Neural progenitor cell (in vitro differentiated cells): ENCODE measurements at places on chromosomes 1 and 21. TPM values are rescaled to one million over a fixed set of nuclear protein-coding genes. Genes with fewer than 3 reads are reported as not detected.

DNA sequence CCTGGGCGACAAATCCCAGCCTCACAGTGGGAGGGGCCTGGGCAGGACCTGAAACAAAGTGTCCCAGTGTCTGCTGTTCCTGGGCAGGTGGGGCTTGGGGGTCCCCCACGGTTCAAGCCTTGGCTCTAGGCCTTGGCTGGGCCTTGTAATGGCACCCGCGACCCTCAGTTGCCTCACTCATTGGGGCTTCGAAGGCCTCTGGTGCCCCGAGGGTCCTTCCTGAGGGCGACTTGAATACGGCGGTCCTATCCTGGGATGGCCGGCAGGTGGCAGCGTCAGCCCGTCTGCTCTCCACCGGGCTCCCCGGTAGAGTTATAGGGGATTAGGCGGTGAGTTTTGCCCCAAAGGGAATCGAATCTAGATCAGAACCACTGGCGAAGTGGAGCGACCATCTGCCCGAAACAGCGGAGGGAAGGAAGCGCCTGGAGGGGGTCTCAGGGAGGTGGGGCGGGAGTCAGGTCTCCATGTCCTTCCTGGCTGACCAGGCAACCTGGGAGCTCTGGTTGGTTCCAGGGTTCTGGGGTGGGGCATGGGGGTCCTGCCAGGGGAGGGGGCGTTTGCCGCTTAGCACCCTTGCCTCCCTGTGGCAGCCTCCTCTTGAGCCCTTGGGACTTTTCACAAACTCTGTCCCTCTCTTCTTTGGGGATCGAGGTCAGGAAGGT, 2.1 kb upstream of the PEX10 start:
- peak; percentile 89 for DNase-seq

- peak; percentile 52 for DNase-seq
Observed at GRCh38 chr1:27392778-27393635, 585 bp downstream of the GPR3 start.

RHCE gene
- total RNA-seq = 0.22 and 0.43 TPM in 2 replicates

- DNase-seq = no peak
Observed at GRCh38 chr1:67732750-67733151, 47.8 kb downstream of the GADD45A start.

- no peak for DNase-seq
Observed at GRCh38 chr1:165342168-165342567, 14.3 kb downstream of the LMX1A start.

- peak; percentile 30 for DNase-seq
Observed at GRCh38 chr1:207612762-207613161, 32.2 kb upstream of the CR1L start.

DNA sequence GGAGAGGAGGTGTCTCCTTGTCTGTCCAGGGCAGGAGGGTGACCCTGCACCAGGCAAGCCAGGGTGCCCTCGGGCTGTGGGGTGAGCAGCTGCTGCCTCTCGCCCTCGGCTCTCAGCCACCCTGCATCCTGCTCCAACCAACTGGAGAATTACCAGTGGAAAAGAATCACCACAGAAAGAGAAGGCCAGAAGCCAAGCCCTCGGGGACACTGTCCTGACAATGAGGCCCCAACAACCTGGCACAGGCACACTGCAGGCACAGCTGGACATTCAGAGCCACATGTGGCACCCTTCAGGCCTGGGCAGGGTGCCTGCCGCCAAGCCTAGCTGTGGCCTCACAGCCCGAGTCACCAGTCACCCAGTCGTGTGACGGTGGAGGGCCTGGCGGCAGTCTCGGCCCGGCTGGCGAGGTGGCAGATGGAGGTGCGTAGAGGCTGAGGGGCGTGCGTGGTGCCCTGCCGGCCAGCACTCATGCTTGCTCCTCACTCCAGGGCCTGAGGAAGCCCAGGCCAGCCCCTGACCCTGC, 12.0 kb downstream of the MEGF6 start:
- DNase-seq = no peak

DNA sequence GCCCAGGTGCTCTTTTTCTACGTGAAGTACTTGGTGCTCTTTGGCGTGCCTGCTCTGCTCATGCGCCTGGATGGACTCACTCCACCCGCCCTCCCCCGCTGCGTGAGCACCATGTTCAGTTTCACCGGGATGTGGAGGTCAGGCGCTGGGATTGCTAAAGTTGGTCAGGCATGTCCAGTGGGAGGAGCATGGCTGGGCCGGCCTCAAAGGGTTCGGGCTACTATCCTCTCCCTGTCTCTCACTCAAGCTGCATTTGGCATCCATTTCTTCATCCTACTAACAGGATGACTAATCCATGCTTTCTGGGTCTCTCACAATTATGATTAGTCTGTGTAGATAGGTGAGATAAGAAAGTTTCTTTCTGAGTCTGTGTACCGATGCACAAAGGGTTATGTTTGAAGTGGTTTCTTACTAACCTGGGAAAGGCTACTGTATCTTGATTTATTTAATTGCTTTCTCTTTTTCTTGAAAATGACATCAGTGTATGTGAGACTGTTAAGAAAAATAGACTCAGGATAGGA, 135.9 kb downstream of the HHAT start:
- DNase-seq = no peak

DNA sequence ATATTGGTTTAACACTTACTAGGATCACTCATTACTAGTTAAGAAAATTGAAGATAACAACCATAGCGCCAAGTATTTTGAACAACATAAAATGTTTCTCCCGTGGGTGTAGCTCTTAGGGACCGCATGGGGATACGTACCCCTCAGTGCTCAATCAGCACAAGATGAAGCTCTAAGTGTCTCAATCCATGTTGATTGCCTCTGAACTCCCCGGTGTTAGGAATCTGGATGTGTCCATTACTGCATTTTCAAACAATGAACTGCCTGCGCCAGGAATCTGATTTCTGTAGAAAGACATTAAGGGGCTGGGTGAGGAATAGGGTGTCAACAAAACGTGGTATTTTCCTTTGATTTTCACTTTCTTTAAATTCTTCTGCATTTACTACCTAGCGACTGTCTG, 100.2 kb downstream of the LMO4 start:
- peak; percentile 48 for DNase-seq

GRCh38 chr1:190399233-190399632, 78.4 kb downstream of the BRINP3 start:
- no peak for DNase-seq

GRCh38 chr1:153776352-153776751, 1.1 kb downstream of the SLC27A3 start:
- DNase-seq = no peak

DNA sequence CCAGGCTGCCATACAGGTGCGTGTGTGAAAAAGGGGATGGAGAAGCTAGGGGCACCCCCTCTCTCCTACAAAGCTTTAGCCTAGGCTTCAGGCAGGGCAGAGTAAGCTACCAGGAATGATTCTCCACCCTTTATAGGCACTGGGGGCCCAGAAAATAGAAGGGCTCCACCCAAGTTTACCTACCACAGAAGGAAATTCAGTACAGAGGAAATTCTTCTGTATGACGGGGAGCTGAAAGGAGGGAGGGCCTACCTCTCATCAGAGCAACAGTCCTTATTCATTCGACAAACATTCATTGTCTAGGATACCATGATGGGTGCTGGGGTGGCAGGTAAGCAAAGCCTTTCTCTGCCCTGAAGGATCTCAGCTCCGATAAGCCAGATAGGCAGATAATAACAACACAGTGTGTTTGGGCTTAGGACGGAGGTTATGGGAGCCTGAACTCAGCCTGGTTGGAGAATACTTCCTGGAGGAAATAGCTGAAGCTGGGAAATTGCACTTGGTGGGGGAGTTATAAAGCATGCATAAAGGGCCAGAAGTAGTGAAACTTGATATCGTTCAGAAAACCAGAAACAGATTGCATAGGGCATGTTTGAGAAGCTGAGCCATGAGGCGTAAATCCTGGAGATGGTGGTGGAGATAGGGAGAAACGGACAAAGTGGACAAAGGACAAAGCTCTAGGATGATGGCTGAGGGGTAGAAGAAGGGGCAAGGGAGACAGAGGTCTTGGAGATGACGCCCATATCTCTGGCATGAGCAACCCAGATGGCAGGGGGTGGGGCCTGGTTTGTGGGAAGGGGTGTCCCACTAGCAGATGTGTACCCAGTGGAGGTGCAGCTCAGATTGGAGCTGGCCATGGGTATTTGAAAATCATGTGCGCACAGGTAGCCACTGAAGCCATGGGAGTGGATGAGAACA, 5.3 kb upstream of the P3R3URF start:
- no peak for DNase-seq

DNA sequence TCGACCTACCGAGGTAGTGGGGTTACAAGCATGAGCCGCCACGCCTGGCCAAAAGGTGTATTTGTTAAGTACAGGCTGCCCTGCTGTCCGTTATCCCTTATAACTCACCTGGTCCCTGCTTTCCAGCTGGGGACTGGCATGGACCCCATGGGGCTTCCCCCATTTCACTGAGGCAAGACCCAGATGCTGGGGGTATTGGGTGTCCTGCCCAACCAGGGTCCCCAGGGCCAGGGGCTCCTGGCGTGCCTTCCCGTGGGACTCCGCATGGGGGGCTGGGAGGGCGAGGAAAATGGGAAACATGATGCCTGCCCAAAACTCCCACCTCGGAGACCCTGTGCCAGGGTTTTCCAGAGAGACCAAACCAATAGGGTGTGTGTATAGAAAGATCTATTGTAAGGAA, 64.4 kb downstream of the FAAP20 start:
- no peak for DNase-seq

- DNase-seq = no peak
Observed at GRCh38 chr1:3790500-3790923, 5.8 kb downstream of the LRRC47 start.

DNA sequence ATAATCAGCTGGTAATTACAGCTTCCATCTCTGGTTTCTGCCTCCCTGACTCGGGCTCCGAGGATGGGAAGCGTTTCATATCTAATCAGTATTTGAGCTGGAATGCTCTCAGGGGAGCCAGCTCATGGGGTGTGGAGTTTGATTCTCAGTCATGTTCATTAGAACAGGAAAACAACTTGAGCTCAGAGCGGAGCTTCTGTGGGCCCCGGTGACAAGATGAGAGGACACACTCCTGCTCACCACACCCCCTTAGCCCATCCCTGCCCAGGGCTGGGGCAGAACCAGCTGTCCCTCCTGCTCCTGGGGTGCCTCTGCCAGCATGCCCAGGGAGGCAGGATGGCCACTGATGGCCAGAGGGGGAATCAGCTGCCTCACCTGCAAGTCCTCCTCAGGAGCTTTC, 726.0 kb downstream of the PTPRU start:
- no peak for DNase-seq

DNA sequence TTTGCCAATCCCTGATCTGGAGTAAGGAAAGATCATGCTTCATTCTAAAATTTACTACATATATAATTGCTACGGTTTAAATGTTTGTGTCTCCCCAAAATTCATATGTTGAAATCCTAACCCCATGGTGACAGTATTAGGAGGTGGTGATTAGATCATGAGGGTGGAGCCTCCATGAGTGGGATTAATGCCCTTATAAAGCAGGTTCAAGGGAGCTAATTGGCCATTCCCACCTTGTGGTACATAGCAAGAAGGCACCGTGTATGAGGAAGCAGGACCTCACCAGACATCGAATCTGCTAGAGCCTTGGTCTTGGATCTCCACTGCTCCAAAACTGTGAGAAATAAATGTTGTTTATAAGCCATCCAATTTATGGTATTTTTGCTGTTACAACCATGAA, 55.5 kb downstream of the GADD45A start:
- no peak for DNase-seq

DNA sequence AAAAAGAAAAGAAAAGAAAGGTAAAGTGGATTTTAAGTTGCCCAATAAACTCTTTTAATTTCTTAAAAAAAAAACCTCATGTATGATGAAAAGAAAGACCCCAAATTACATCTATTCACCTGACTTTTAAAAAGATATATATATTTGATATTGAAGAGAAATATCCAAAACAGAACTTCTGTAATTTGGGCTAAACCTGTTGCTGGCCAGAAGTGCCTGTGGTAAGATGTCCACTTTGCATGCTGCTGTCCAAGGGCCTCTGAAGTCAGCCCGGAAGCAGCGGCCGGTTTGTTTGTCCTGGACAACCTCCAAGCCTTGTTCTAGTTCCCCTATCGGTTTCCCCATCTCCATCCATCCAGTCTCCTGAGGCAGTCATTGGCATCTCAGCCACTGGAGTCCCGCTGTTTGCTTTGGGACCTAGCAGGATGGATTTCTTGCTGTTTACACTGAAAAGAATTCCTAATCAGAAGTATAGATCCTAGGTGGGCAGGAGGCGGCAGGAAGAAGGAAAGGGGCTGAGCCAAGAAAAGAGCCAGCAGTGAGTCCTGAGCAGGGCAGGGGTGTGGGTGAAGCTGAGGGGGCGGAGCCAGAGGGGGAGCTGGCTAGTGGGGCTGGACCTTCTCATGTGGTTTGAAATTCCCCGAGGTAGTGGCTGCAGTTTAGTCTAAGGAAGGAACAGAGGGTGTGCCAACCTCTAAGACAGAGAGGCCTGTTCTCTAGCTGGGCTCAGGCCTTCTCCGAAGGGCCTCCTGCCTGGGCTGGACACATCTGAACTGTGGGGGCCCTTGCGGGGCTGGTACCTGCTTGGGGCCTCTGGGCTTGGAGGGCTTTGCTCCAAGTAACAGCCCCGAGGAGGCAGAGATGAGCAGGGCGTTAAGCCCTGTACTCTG, 3.3 kb downstream of the NCMAP start:
- DNase-seq = peak; percentile 47

PM20D1 gene
- total RNA-seq = not detected in 2 replicates

- no peak for DNase-seq
Observed at GRCh38 chr1:203199481-203199815, 12.9 kb upstream of the CHI3L1 start.

SLC27A3 gene
- total RNA-seq = 8.2 and 10.1 TPM in 2 replicates
